ENCODE measurements at places on chromosomes 1 and 21. TPM values are rescaled to one million over a fixed set of nuclear protein-coding genes. Genes with fewer than 3 reads are reported as not detected.

DNA sequence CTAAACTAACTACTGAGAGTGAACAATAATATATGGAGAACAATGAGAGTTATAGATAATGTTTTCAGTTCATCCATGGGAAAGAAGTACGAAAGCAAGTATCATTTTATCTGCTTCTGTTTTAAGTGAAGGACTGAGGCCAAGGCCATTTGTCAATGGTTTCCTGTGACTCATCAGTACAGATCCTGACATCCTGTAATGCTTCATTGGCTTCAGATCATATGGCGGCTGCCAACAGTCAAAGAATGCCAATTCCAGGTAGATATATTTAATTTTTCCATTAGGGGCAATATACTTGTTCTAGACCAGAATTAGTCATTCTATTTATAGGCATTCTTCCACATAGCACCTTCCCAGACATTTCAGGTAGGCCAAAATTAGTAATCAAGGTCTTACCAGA lies 97.3 kb downstream of the USH2A start:
- DNase-seq, result no peak

The S100B gene
- total RNA-seq, result 0.91 TPM

- peak; percentile 27 for DNase-seq
Measured at GRCh38 chr1:192445839-192446489, 129.2 kb downstream of the RGS21 start.

The KRTAP19-1 gene
- not detected for total RNA-seq

GRCh38 chr1:116006486-116006964 lies 30.2 kb downstream of the SLC22A15 start:
- no peak for DNase-seq

The S100A1 gene
- 10.7 TPM for total RNA-seq

- no peak for DNase-seq
Measured at GRCh38 chr1:41955461-41956159, 36.9 kb upstream of the HIVEP3 start.

DNA sequence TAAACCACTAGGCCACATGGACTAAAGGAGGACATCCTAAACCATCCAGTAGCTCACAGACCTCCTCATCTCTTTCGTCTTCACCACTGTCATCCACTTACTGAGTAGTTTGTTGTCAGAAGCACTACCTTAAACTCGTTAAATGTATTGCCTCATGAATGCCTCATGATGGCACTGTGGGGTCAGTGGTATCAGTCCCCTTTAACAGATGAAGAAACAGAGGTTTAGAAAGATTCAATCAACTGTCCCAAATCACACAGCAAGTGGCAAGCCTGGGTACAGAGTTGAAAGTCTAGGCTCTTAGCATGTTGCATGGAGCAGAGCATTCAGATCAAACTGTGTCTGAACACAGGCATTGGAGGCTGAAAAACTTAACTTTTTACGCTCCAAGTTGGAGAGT lies 183.6 kb upstream of the KIAA0040 start:
- DNase-seq, result no peak
